ENCODE measurements at places on chromosomes 7 and 10. TPM values are rescaled to one million over a fixed set of nuclear protein-coding genes. Genes with fewer than 3 reads are reported as not detected.

DNA sequence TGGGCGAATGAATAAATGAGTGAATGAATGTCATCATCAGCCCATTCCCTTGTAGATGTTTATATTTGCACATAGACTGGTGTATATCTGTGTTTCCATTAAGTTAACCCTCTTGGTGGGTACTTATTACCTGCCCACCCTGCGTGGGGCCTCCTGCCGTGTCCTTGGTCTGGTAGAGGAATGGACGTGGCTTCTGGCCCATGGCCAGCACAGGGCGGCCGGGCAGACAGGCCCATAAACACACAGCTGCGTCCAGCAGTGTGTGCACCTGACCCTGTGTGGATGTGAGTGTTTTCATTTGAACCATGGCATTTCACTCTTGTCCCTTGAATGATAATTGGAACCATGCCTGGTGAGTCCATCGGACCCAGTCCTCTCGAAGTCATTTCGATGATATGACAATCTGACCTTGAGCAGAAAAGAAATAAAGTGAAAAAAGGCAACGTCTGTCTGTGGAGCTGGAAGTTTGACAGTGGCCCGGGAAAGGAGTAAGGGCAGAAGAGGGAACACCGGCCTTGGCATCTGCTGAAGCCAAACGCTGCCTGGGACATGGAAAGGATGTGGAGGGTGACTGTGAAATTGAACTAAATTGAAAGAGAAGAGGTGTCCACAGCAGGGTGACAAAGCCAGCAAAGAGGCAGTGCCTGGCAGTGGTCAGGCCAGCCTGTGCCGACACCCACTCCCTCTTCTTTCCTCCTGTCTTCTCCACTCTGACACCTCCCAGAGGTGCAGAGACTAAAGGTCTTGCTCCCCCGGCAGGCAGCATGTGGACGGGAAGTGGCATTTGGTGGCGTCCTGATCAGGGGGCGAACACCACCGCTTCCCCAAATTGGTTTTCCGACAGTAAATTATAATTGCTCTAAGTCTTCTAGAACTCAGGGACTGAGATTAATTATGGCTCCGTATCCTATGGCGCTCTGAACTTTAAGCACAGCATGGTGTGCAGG is 199.0 kb upstream of the ZMIZ1 start:
- H3K27me3 ChIP-seq: no peaks in the 10 kb centered on the region
- no peak for DNase-seq
- H3K27ac ChIP-seq: no peak overlapping the region
- H3K36me3 ChIP-seq: no peaks in the 10 kb centered on the region
- H3K4me3 ChIP-seq: no peak overlapping the region
- H3K4me1 ChIP-seq: no peaks in the 10 kb centered on the region

- no peaks in the 10 kb centered on the region for H3K27me3 ChIP-seq
- H3K36me3 ChIP-seq: no peaks in the 10 kb centered on the region
- no peak overlapping the region for H3K4me3 ChIP-seq
- no peak overlapping the region for H3K27ac ChIP-seq
These were observed 37.7 kb upstream of the ODAD2 start for GRCh38 chr10:28036587-28036986.

- no peaks in the 10 kb centered on the region for H3K27me3 ChIP-seq
- no peaks in the 10 kb centered on the region for H3K4me1 ChIP-seq
- DNase-seq: no peak
- no peaks in the 10 kb centered on the region for H3K36me3 ChIP-seq
- H3K4me3 ChIP-seq: no peak overlapping the region
These were observed 43.1 kb downstream of the MBL2 start for GRCh38 chr10:52729271-52730104.

Gene SPDYE6
- 0.14 TPM for polyA plus RNA-seq
